ENCODE measurements at places on chromosomes 1 and 21. TPM values are rescaled to one million over a fixed set of nuclear protein-coding genes. Genes with fewer than 3 reads are reported as not detected.

GRCh38 chr1:160359559-160360226 is 7.2 kb upstream of the NHLH1 start:
- no peak for DNase-seq

DNA sequence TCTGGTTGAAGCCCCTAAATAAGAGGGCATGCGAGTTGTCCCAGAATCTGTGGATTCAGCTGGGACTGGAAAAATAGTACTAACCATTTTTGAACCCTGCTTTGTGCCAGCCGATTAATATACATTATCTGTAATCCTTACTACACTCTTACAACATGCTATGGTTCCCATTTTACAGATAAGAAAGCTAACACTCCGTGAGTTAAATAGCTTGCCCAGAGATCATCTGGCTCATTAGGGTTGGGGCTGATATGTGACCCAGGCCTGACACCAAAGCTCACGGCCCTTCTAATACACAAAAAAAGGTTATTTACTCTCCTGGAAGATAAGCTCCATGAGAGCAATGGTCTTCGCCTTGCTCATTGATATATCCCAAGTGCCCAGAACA is 14.9 kb downstream of the ATP2B4 start:
- no peak for DNase-seq

DNA sequence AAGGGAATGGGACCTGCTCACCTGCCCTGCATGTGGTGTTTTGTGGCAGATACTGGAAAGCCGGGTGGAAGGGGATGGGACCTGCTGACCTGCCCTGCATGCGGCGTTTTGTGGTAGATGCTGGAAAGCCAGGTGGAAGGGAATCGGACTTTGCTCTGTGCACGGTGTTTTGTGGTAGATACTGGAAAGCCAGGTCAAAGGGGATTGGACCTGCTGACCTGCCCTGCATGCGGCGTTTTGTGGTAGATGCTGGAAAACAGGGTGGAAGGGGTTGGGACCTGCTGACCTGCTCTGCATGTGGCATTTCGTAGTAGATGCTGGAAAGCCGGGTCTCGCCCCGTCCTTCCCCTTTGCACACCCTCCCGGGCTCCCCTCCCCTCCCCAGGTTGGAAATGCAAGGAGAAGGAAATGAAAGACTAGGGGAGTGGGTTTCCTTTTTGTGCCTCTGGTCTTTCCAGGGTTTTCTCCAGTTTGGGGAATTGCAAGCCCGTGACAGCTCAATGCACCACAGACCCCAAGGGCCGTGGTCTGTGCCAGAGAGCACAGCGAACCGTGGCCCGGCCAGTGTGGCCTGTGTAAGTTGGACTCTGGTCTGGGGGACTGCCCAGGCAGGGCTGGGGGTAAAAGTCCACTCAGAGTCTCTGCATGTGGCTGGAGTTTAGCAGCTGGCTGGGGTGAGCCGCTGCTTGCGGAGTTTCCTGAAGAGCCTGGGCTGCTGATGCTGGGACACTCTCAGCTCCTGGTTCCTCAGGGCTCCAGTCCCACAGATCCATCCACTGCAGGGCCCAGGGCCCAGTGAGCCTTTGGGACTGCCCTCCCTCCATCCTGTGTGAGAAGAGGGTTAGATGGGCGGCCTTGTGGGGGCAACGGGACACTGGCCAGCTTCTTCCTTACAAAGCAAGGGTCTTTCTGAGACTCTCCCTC is 105.5 kb downstream of the CRYAA start:
- no peak for DNase-seq

- no peak for DNase-seq
Observed at GRCh38 chr1:225300381-225300780, 127.5 kb downstream of the LBR start.

DNA sequence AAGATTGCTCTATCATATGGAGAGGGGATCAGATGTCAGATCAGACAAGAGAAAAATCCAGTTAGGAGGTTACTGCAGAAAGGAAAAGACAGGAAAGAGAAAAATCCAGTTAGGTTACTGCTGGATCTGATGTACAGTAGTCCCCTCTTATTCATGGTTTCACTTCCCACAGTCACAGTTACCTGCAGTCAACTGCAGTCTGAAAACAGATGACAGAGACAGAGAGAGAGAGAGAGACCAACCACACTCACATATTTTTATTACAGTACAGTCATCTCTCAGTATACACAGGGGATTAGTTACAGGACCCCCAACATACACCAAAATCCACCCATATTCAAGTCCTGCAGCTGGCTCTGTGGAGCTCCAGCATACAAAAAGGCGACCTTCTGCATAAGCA is 29.3 kb downstream of the NUP133 start:
- DNase-seq = no peak

GRCh38 chr1:213993929-213994328 is 6.2 kb downstream of the PROX1 start:
- DNase-seq = no peak

DNA sequence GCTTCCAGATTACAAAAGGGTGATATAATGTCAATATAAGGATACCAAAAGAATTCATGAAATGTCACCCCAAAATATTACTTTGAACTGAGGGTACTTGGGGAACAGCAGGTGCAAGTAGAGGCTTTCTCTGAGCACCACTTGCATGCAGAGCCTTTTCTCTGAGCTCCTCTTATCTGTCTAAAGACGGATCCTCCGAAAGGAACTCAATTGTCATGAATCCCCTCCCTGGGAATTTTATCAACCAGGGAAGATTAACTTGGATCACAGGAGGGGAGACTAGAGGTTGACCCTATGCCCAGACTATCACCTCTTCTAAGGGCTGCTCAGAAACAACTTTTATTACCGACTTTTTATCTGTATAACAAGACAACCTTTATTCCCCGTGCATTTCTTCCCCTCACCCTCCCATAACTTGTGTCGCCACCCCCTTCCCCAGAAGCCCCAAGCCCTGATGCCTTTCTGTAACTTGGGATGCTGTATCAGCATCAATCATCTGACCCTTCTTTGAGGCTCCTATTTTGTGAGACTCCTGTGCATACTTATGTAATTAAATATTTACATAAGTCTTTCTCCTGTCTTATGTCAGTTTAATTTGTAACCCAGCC is 94.1 kb downstream of the CACHD1 start:
- DNase-seq = no peak

- no peak for DNase-seq
Observed at GRCh38 chr1:84269306-84269705, 32.2 kb upstream of the SAMD13 start.

DNA sequence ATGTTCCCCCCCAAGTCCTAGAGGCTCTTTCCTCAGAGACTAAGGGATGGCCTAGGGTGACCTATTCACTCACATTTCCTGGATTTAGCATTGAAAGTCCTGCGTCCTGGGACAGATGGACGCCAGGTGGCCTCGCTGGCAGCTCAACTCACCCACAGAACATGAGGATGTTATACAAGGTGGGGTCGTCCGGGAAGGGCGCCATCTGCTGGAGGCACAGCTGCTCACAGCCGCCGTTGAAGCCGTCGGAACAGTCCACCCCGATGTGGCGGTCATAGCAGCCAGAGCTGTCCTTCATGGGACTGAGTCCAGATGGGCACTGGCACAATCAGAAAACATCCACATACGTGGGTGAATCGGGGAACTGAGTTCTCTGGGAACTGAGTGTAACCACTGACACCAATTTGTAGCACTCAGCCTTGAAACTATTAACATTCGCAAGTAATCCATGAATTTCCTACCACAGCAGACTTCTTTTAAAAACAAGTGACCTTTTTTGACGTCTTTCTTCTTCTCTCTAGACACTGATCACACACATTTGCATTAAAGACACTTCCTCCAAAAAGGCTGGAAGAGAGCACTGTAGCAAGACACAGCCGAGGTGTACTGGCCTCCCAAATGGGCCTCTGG is 215.4 kb downstream of the ASTN1 start:
- DNase-seq = no peak

GRCh38 chr1:27713139-27713725 is 12.5 kb upstream of the FAM76A start:
- no peak for DNase-seq

- DNase-seq = no peak
Observed at GRCh38 chr21:45811136-45811535, 167.6 kb downstream of the PCBP3 start.

- DNase-seq = no peak
Observed at GRCh38 chr1:202462342-202463076, 114.0 kb downstream of the PPP1R12B start.

RAB7B gene
- not detected for polyA plus RNA-seq

BRINP3 gene
- polyA plus RNA-seq = not detected

CLSTN1 gene
- polyA plus RNA-seq = 50.9 TPM

ARHGEF19 gene
- 7.6 TPM for polyA plus RNA-seq

DIPK1A gene
- 29.1 TPM for polyA plus RNA-seq

AMY1A gene
- not detected for polyA plus RNA-seq

TMEM82 gene
- polyA plus RNA-seq = not detected

S100A1 gene
- not detected for polyA plus RNA-seq

LCE1B gene
- polyA plus RNA-seq = not detected

Measured in CD4-positive, alpha-beta memory T cell (primary cell).